C1 segment of cervical spinal cord (tissue), 14 donors: ENCODE measurements at places on chromosomes 4 and X.

DNA sequence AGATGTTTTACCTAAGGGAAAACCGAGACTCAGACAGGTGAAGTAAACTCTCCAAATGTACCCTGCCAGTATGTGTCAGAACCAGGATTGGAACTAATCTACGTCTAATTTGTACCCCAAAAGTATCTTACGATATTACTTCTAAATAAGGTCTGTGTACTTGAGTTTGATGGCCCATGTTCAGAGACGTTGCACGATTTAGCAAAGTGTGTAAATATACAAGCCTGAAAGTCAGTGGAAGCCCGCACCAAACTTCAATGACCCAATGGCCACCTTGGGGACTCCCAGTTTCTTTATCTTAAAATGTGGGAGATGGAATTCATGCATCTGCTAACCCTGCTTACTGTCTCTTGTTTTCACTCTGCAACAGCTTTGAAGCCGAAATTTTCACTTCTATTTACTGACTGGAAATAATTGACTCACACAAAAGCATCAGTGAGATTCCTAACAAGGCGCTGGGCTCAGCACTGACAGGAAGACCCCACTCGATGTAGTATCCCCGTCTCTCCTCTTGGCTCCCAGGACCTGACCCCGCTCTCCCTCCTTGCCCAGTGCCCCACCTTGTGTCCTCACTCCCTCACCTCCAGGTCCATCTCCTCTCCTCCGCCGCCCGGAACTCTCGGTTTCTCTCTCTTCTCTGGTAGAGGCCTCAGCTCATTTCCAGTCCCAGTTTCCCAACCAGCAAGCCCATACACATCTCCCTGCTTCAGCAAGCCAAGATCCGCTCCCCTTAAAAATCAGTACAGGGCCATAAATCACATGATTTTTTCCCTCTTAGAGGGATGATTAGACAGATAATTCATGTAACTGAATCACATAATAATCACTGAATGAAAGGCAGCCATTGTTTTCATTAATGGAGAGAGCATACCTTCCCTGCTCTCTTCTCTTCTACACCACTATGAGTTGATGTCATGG lies 42.8 kb downstream of the ENPP6 start:
- no peak for DNase-seq

- no peak for DNase-seq
Measured at GRCh38 chr4:180060159-180060889, 2182.9 kb upstream of the TENM3 start.

GRCh38 chrX:154049209-154050112 lies 29.8 kb upstream of the IRAK1 start:
- DNase-seq: no peak

DNA sequence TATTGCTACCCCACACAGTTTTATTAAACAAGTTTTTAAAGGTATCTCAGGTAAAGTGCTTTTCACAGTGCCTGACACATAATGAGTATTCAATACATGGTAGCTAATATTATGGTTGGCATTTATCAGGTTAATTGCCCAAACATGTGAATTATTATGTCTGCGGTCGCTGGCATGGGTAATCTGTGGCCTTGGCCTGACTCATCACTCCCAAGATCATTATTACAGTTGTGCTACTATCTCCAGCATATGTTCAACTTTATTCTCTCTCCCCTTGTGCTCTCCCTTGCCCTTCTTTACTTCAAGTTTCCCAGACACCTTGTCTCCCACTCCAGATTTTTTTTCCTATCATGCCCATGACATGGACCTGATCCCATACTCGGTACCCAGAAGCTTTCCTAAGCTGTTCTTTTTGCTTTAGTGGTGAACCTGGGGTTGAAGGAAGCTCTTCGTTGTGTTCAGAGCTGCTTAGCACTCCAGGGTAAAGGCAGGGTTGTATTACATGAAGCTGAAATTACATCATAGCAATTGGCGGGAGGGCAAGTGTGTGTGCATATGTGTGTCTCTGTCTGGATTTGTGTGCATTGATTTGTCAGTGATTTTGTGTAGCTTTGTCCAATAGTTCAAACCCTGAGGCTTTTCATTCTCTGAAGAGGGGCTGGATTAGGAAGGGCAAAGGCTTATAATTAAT lies 176.5 kb upstream of the NRK start:
- DNase-seq: no peak

- DNase-seq: no peak
Measured at GRCh38 chr4:8211251-8211650, 12.2 kb downstream of the SH3TC1 start.

GRCh38 chrX:118215346-118215745 lies 98.7 kb upstream of the KLHL13 start:
- DNase-seq: no peak

DNA sequence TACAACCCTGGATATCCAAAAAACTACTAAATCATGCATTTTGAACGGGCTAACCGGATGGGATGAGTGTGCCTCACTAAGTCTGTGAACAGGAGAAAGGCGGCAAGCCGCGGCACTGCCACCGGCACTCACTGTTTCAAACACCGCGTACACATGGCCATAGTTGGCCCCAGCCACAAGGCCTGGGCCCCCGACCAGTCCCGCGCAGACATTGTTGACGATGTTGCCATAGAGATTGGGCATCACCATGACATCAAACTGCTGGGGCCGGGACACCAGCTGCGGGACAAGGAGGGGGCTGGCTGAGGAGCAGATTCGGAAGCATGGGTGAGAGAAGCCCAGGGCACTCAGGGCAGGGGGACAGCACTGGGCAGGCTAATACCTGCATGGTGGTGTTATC lies 5.8 kb downstream of the SRPK3 start:
- no peak for DNase-seq

- no peak for DNase-seq
Measured at GRCh38 chrX:71976753-71977152, 66.1 kb downstream of the NHSL2 start.

GRCh38 chr4:141301216-141301615 lies 80.5 kb downstream of the ZNF330 start:
- DNase-seq: no peak

DNA sequence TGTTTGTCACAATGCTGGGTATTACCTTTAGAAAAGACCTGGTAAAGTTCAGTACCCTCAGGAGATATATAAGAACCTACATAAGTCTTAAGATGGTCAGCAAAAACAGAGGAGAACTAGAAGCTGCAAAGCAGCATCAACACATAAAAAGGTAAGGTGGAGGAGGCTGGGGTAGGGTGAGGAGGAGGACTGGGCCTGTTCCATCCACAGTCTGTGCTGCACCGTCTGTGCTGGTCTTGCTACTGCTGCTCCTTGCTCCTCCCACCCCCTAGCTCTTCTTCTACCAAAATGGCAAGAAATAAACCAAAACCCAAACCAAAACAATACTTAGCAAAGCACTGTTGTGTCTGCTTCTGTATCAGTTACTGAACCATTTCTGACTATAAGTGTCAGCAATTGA lies 102.2 kb downstream of the CDS1 start:
- DNase-seq: no peak

DNA sequence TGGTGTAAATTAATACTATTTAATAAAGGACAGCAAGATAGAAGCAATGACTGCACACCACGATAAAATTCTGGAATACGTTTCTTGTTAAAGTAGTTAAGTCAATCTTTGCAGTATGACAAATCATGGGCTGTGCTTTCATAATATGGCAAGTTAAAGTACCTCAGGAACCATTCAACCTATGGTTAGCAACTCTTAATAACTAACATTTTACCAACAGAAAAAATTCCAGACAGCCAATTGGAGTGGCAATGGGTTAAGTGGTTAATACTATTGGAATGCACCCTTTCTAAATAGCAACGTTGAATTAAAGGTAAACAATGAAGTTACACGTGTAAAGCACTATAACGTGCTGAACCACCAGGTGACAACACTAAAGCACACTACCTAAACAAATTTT lies 72.4 kb upstream of the ZCCHC13 start:
- DNase-seq: no peak

GRCh38 chr4:149790172-149790907 lies 25.3 kb downstream of the IQCM start:
- no peak for DNase-seq

- no peak for DNase-seq
Measured at GRCh38 chr4:54575919-54576318, 81.8 kb upstream of the KIT start.

GRCh38 chr4:6768539-6768905 lies 14.0 kb upstream of the KIAA0232 start:
- DNase-seq: no peak

DNA sequence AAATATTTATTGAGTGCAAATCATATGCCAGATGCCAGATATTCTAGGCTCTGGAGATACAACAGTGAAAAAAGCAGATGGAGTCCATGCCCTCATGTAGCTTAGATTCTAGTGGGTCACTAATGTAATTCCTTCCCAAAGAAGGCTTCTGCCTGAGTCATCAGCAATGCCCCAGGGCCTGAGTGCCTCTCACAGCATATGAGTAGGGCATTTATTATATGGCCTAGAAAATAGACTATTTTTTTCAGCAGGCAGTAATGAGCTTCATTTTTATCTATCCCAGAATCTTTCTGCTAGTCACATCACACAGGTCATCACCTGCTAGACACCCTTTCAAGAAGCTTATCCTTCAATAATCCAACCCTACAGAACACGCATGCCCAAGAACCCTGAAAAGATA lies 22.3 kb downstream of the TMEM31 start:
- no peak for DNase-seq

DNA sequence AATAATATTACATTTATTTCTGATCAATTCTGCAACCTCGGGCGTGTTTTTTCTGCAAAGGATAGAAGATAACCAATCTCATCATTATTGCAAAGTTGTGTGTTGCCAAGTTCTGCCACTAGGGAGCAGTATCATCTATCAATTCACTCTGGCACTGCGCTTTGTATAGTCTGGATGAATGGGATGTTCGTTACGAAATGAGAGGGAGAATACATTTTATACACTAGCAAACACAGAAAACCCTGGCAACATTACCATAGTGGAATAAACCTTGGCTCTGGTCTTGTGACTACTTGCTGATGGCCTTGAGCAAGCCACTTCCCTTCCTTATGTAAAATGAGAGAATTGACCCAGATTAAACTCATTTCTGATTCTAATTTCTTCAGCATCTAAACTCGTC lies 97.5 kb upstream of the ZNF518B start:
- DNase-seq: no peak

DNA sequence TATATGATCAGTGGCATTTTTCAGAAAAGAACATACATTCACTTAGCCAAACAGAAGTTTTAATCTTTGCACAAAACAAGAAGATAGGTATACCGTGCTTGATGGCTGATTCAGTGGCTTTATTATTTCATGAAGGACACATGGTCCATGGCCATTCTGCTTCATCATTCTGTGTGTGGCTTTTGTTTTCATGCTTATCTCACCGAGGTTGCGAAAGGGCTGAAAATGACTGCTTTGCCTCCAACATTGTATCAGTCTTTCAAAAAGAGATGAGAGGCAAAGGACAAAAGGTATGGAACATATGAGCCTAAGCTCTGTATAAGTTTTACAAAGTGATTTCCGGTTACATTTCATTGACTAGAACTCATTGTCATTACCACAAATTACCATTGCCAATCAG lies 541.1 kb downstream of the RAB28 start:
- no peak for DNase-seq

GRCh38 chr4:102612824-102613366 lies 111.7 kb downstream of the NFKB1 start:
- no peak for DNase-seq
